ENCODE measurements at places on chromosomes 3 and 15.

DNA sequence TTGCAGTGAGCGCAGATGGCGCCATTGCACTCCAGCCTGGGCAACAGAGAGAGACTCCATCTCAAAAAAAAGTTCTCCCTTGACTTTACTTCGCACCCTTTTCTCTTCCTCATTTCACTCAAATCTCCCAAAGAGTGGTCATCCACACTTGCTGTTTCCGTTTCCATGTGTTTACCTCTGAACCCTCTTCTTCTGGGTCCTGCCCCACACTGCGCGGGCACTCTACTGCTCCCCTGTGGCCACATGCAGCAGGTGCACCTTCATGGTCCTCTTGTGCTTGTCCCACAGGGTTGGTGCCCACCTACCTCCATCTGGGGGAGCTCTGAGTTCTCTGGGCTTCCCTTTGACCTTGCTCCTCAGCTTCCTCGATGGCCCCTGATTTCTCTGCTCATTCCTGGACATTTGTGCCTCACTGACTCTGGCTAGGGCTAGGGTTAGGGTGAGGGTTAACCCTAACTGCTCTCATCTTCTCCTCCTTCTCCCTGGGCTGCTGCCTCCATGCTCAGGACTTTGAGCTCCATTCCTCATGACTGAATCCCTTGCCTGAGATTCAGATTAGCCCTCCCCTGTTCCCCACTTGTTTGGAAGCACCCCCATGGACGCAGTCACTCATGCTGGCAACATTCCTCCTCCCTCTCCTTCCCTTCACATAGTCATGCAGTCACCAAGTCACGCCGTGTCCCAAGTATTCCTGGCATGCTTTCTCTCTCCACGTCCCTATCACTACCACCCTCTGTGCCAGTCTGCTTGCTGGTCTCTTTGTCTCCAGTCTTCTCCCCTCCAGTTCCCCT, 26.6 kb upstream of the KY start:
- peaks cover 14% of the 10 kb centered on the region for H3K36me3 ChIP-seq
- H3K27me3 ChIP-seq = no peaks in the 10 kb centered on the region
- peak overlapping the region; percentile 20 for H3K27ac ChIP-seq

DNA sequence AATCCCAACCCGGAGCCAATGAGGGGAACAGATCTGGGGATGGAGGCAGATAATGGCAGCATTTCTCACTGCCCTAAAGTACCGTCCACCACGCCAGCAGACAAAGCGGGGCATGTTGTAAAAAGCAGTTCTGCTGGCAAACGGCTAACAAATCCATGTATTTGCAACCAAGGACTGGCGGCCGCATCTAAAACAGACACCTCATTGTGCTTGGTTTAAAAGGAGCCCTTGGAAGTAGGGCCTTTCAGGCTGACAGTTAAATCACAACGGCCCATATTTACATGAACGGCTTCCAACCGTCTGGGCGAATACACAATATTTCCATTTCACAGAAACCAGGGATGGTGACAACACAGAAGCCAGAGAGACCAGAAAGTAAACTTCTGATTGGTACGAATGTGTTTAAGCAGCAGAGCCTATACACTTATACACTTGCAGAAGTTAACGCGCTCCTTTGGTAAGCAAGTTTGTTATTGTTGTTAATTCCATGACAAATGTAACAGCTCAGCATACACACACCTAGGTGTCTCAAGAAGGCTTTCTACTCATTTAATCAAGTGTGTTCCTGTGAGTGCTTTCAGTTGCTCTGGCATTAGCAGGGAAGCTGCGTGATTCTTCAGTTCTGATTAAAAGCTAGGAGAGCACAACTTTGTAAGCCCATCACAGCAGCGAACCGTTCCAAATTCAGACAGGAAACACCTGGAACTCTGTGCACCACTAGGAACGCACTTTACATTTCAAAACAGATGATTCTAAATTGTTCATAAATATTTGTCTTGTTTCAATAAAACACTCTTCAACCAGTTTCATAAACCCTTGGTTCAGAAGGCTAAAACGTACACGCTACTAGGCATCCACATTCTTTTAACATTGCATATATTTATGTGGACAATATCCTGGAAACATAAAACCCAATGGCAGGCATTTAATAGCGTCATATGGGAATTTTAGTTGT, 112.9 kb downstream of the PDZRN3 start:
- peak overlapping the region; percentile 98 for H3K27ac ChIP-seq
- DNase-seq = peak; percentile 12
- no peaks in the 10 kb centered on the region for H3K36me3 ChIP-seq
- H3K4me3 ChIP-seq = peak overlapping the region; percentile 80
- H3K27me3 ChIP-seq = no peaks in the 10 kb centered on the region
- peaks cover 54% of the 10 kb centered on the region for H3K4me1 ChIP-seq

DNA sequence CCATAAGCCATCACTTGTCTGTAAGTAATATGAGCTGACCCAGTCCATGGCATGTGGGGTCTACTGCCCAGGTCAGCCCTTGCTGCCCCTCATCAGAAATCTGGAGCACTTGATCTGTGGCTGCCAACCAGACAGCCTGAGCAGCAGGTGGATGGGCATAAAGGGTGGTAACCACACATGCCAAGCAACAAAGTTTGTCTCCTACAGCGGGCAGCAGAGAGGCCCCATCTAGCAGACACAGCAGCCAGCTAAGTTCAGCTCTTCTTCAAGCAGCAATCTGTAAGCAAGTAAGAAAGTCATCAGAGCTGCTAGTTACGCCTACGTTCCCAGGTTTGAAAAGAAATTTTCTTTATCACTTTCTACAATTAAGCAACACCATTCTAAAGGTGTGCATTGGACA, 27.9 kb downstream of the CHCHD4 start:
- DNase-seq = no peak
- H3K27me3 ChIP-seq = peaks cover 22% of the 10 kb centered on the region
- H3K4me3 ChIP-seq = no peak overlapping the region
- H3K36me3 ChIP-seq = no peaks in the 10 kb centered on the region
- H3K27ac ChIP-seq = no peak overlapping the region

DNA sequence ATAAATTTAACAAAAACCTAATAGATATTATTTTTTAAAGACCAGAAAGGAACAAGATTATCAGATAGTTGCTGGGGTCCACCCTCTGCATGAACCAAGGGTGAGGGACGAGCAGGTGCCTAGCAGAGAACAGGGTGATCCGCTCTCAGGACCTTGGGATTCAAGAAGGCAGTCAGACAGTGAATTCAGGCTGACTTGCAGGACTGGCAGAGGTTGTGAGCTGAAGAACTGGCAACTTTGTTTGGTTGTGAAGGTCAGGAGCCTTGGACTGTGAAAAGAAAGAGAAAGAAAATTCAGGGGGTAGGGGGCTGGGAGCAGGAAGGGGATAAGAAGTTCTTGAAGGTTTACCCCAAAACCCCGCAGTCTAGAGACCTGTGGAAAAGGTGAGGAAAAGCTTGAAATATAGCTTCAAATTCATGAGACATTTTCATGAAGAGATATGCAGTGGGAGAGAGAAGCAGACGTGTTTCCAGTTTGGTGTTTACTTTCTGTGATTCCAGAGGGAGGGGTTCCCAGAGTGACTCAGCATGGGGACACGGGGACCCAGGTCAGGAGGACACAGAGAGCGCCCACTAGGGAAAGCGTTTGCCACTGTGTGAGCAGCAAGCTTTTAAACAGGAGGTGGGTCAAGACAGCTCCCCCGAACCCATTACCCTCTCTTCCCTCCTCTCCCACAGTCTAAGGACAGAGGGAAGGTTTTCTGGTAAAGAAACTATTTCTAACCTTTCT, 217.2 kb upstream of the UMPS start:
- H3K27me3 ChIP-seq = no peaks in the 10 kb centered on the region
- H3K4me1 ChIP-seq = no peaks in the 10 kb centered on the region
- no peak overlapping the region for H3K27ac ChIP-seq
- no peak for DNase-seq
- no peak overlapping the region for H3K4me3 ChIP-seq
- H3K36me3 ChIP-seq = no peaks in the 10 kb centered on the region

GRCh38 chr15:39270934-39271333, 309.9 kb upstream of the THBS1 start:
- no peak overlapping the region for H3K4me3 ChIP-seq
- no peak for DNase-seq
- H3K4me1 ChIP-seq = peaks cover 4% of the 10 kb centered on the region
- H3K27me3 ChIP-seq = no peaks in the 10 kb centered on the region

GRCh38 chr3:143122089-143122430, 2.5 kb downstream of the CHST2 start:
- H3K4me3 ChIP-seq = peak overlapping the region; percentile 13
- H3K4me1 ChIP-seq = peaks cover 6% of the 10 kb centered on the region
- no peak for DNase-seq
- no peaks in the 10 kb centered on the region for H3K36me3 ChIP-seq
- no peak overlapping the region for H3K27ac ChIP-seq

GRCh38 chr15:73567020-73567419, 66.2 kb downstream of the NPTN start:
- no peak overlapping the region for H3K4me3 ChIP-seq
- DNase-seq = no peak

- H3K36me3 ChIP-seq = no peaks in the 10 kb centered on the region
- H3K27ac ChIP-seq = no peak overlapping the region
- no peaks in the 10 kb centered on the region for H3K27me3 ChIP-seq
- no peak for DNase-seq
Measured at GRCh38 chr3:133525435-133525834, 48.1 kb upstream of the CDV3 start.

DNA sequence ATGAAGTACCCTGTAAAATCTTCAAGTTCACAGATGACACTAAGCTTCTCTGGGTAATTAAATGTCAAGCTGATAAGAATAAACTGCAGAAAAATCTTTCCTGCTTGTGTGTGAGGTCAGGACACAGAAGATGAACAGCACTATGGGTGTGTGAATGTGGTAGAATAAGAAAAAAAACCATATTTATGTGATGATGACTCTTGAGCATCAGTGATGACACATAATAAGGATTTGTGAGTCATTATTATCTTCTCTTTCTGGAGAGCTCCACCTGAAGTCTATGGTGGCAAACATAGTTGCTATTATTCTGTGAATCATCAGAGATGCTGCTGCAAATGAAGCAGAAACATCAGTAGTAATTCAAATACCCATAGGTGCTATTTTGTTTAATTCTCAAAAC, 422.4 kb downstream of the DIPK2A start:
- no peaks in the 10 kb centered on the region for H3K4me1 ChIP-seq
- no peaks in the 10 kb centered on the region for H3K27me3 ChIP-seq
- no peak overlapping the region for H3K4me3 ChIP-seq
- no peak for DNase-seq

- peaks cover 54% of the 10 kb centered on the region for H3K4me1 ChIP-seq
- no peak for DNase-seq
- H3K4me3 ChIP-seq = no peak overlapping the region
- H3K27me3 ChIP-seq = no peaks in the 10 kb centered on the region
- H3K36me3 ChIP-seq = no peaks in the 10 kb centered on the region
- peak overlapping the region; percentile 53 for H3K27ac ChIP-seq
Measured at GRCh38 chr3:38000242-38000916, 9.8 kb downstream of the VILL start.

DNA sequence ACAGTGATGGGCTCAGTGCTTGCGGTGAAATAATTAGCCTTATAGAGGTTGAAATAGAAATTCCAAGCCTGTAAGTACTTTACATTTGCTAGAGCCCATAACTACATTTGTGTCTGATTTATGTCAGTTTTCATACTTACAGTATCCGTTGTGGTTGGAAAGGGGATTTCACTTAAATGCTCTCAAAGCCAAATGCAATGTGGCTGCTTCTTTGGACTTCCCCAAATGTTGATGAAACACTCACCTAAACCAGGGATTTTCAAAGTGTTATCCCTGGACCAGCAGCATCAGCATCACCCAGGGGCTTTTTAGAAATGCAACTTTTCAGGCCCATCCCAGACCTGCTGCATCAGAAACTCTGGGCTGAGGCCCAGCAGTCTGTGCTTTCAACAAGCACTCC, 378.7 kb downstream of the MCTP2 start:
- no peak overlapping the region for H3K4me3 ChIP-seq
- H3K27ac ChIP-seq = no peak overlapping the region
- peaks cover 8% of the 10 kb centered on the region for H3K4me1 ChIP-seq
- no peaks in the 10 kb centered on the region for H3K36me3 ChIP-seq
- DNase-seq = no peak

DNA sequence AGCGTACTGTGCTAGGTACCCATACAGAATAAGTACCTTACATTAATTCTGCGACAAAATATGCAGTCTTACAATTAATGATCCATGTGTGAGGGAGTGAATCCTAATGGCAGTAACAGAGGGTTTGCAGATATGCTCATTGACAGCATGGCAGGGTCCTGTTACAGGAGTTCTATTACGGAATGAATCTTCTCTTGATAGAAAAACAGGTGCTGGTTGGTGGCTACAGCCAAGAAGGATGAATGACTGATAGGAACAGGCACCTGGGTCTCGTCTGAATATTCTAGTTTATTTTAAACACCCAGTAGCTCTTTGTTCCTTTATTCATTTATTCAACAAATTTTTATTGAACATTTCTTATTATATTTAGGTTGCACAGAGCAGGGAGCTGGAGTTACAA, 22.8 kb downstream of the PGBD4 start:
- H3K36me3 ChIP-seq = no peaks in the 10 kb centered on the region
- H3K4me3 ChIP-seq = no peak overlapping the region

- DNase-seq = peak; percentile 64
- H3K4me1 ChIP-seq = peaks cover 38% of the 10 kb centered on the region
- H3K36me3 ChIP-seq = no peaks in the 10 kb centered on the region
- H3K27me3 ChIP-seq = peaks cover 5% of the 10 kb centered on the region
Measured at GRCh38 chr3:184133840-184134745, 1.1 kb upstream of the EIF2B5 start.

GRCh38 chr15:34753236-34753894, 1.4 kb downstream of the GJD2 start:
- peaks cover 93% of the 10 kb centered on the region for H3K27me3 ChIP-seq
- peak; percentile 65 for DNase-seq
- H3K27ac ChIP-seq = no peak overlapping the region
- no peaks in the 10 kb centered on the region for H3K36me3 ChIP-seq

DNA sequence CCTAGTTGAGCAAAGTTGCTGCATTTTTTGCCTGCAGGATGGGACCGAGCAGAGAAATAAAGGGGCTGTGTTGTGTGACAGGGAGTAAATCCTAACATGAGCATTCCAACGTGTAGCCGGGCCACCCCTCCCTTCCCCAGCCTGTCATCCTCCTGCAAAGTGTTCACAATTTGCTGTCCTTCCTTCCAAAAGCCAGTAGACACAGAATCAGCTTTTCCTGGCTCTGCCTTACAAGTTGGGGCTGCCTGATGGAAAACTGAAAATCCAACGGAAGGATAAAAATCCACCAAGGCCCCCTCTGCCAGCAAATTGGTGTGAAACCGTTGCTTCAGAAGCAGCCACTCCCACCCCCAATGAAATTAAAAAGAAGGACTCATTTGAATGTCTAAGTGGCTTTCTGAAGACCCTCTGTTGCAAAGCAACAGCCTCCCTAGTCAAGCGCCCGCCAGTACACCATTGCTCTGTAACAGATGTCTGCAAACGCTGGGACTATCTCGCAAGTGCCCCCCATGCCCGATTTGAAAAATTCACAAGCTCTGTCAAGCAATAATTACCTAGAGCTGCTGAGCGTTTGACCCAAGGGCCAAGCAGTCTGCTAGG, 665 bp downstream of the FRMD4B start:
- H3K4me1 ChIP-seq = peaks cover 29% of the 10 kb centered on the region
- no peak overlapping the region for H3K27ac ChIP-seq
- no peaks in the 10 kb centered on the region for H3K36me3 ChIP-seq
- H3K27me3 ChIP-seq = peaks cover 51% of the 10 kb centered on the region
- DNase-seq = peak; percentile 20

Data from neural crest cell (in vitro differentiated cells).